ENCODE measurements at places on chromosomes 4 and X. TPM values are rescaled to one million over a fixed set of nuclear protein-coding genes. Genes with fewer than 3 reads are reported as not detected.

The SLC25A31 gene
- total RNA-seq: not detected

The PAGE5 gene
- total RNA-seq: not detected

The CD99L2 gene
- total RNA-seq: 21.5 TPM

The DRP2 gene
- total RNA-seq: 0.13 TPM

The AP1S2 gene
- total RNA-seq: 57.5 TPM

The MAGEA4 gene
- total RNA-seq: not detected

The SPP1 gene
- total RNA-seq: not detected

The EGF gene
- total RNA-seq: 0.04 TPM

The TLR1 gene
- total RNA-seq: 6.5 TPM

The SOD3 gene
- not detected for total RNA-seq

The ANK2 gene
- 0.18 TPM for total RNA-seq

The NHS gene
- total RNA-seq: 0.07 TPM

The AREG gene
- total RNA-seq: 0.32 TPM

The HTRA3 gene
- 6.5 TPM for total RNA-seq

The TLR2 gene
- 1.3 TPM for total RNA-seq

The ZFP92 gene
- 1.6 TPM for total RNA-seq

The S100G gene
- not detected for total RNA-seq

The ITM2A gene
- 15.4 TPM for total RNA-seq

The IGSF1 gene
- total RNA-seq: not detected

The IL15 gene
- 2.0 TPM for total RNA-seq

The MAP3K15 gene
- total RNA-seq: 0.13 TPM

The ATP2B3 gene
- 0.11 TPM for total RNA-seq

The HSFX3 gene
- total RNA-seq: not detected

The SHISA3 gene
- 17.2 TPM for total RNA-seq
